Stimulated activated CD8-positive, alpha-beta memory T cell treated with anti-CD3 and anti-CD28 coated beads, Interleukin-4, amount 100 ng/mL, for 4 hours (primary cell): ENCODE measurements at places on chromosomes 5 and 9.

GRCh38 chr9:113503613-113504211 is 40.2 kb downstream of the RGS3 start:
- DNase-seq, result no peak

GRCh38 chr5:115599924-115600323 is 2.4 kb downstream of the TICAM2 start:
- no peak for DNase-seq

GRCh38 chr5:77864997-77865396 is 88.9 kb upstream of the TBCA start:
- DNase-seq, result no peak

GRCh38 chr9:136847088-136847825 is 2.0 kb upstream of the PHPT1 start:
- DNase-seq, result no peak

DNA sequence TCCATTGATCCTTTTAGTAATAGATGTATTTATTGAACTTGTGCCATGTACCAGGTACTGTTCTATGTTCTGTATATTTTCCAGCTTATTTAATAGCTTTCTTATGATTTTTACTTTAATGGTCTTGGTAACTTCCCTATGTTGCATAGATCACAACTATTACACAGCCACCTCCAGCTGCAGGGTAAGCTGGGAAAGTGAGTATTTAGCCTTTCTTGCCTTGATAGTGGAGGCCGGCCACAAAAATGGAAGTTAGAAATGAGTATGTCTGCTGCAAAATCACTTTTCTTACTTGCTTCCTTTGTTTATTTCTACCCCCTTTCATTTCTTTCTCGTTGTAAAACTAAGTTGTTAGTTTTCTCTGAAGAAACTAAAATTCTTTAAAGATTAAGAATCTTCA is 43.1 kb upstream of the ANKDD1B start:
- DNase-seq, result no peak

DNA sequence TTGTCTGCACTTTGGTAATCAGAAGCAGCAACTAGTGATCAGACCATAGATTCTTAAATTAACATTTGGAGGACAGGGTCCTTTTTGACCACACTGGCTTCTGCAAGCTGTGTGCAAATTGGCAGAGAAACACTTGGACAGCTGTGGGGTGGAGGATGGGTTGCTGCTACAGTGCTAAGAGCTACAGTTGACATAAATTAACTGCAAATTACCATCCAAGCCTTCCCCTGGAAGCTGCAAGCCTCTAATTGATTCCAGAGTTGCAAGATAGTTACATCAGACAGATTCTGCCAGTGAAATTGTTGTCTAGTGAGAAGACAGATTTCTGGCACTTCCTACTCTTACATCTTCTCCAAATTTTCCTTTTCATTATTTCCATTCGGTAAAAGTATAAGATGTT is 517.7 kb downstream of the DIRAS2 start:
- DNase-seq, result no peak

GRCh38 chr5:40688996-40689395 is 9.3 kb downstream of the PTGER4 start:
- DNase-seq, result no peak

DNA sequence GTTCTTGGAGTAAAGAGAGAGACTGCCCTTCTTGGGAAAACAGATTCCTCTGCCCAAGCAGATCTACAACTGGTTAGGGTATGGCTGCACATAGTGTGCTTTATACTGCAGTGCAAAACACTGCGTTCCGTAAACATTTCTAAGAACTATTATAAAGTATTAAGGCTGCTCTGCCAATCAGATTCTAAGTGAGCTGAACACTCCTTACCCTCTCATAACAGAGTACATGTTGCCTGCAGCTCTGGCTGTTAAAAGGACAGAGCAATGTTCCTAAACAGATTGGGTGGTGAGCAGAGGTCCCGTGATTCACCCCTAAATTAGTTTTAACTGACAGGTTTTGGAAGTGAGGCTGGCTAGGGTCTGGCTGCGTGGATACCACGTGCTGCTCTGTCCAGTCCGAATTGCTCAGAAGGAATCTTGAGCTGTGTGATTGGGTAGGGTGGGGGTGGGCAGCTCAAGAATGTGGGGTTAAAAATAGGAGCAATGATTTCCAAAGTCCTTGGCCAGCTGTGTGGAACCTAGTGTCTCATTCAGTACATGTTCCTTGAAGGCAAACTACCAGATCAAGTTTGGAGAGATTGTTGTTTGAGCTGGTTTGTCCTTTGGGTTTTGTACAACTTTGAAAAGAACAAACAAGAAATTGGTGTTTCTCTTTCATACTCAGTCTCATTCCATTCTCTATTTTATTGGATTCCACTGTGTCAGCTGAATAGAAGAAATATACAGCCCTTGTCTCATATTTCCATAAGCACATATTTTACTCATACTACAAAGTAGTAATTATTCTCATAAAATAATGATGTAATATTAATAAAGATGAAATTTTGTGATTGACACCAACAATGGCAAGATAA is 497.6 kb upstream of the CD180 start:
- no peak for DNase-seq

DNA sequence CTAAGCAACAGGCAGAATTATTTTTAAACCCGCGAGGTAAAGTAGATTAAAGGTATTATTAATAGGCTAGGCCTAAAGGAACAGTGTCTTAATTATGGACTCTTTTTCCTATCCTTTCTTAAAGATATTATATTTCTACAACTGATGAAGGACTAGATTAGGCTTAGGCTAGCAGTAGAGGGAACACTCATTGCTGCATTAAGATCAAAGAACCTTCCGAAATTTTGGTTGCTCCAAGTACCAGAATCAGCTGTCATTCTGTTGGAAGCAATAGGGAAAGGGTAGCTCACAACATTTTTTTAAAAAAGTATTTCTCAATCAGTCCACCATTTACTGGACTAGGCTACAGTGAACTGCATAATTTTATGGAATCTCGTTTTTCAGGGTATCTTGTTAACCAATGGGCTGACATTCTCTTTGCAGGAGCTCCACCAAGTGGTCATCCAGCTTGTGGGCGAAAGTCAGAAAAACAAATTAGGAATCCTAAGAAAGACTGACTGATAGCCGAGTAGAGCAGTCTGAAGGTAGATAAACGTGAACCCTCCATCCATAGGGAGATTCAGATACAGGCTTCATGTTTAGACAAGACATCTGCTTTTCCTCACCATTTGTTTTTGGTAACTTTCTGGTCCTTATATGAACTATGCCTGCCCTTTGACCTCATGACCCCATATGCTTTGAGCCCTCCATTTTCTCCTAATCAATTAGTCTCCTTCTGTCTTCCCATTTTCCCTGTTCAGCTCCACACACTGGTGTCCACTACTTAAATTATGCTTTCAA is 103.6 kb upstream of the CHD1 start:
- DNase-seq, result no peak

DNA sequence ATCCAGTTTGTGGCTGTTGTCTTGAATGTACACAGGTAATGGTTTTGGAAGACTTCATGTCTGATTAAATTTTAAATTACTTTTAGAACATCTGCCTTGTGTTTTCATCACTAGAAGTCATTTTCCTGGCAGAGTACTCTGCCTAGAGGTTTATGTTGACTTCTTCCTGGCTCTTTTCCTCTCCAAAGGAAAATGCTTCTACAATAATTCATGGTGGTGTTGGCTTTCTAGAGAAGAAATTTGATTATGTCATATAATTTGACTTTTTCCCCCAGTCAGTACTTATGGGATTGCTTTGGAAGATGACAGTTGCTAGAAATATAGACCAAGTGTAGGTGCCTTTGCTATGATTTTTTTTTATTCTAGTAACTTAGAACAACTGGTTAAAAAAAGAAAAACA is 46.8 kb downstream of the F2RL2 start:
- no peak for DNase-seq
